ENCODE measurements at places on chromosomes 7 and 10.

DNA sequence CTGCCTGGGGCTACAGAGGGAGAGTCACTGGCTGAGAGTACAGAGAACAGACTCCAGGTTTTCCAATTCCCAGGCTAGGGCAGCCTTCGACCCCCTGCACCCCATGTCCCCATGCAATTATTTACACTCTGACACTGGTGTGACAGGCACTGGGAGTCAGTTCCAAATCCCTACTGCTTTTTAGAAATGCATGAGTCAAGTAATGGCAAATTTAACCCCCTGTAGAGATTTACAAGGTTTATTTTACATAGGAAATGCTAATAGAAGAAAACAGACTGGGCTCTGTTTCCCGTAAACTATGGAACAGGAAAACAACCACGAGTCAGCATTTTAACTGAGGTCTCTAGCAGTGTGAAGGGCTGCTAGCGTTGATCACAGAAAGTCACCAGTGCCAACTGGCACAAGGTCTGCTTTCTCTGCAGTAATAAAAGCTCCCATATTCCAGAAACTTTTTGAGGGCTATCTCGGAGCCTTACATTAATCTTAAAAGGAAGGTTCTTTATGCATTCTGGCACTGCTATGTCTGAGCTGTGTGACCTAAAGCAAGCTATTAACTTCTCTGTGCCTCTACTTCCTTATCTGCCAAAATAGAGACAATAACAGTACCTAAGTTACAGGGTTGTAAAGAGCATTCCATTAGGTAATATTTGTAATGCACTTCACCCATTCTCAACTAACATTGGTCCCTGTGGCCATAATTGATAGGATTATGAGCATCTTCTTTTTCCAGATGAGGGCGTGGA, 28.2 kb downstream of the NOD1 start:
- no peaks in the 10 kb centered on the region for H3K27me3 ChIP-seq
- no peaks in the 10 kb centered on the region for H3K4me1 ChIP-seq
- H3K36me3 ChIP-seq, result no peaks in the 10 kb centered on the region
- H3K4me3 ChIP-seq, result no peak overlapping the region
- no peak for DNase-seq

GRCh38 chr7:20393616-20394015, 62.9 kb downstream of the ITGB8 start:
- H3K27me3 ChIP-seq, result no peaks in the 10 kb centered on the region
- peaks cover 12% of the 10 kb centered on the region for H3K36me3 ChIP-seq
- H3K4me3 ChIP-seq, result no peak overlapping the region
- no peak for DNase-seq
- peak overlapping the region; percentile 20 for H3K27ac ChIP-seq
- peaks cover 5% of the 10 kb centered on the region for H3K4me1 ChIP-seq

DNA sequence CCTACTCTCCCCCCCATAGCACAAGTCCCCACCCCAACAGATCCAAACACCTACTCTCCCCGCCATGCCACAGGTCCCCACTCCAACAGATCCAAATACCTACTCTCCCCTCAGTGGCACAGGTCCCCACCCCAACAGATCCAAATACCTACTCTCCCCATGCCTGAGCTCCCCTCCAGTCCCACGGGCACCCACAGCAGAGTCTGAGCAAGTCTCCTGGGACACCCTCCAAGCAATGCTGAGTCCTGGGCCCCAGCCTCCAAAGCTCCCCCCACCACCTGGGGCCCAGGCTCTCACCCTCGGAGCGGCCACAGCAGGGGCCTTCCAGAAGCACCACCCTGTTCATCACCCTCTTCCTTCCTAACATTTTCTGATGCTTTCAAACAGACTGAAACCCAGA, 63.9 kb upstream of the DNAAF5 start:
- H3K4me3 ChIP-seq, result no peak overlapping the region
- H3K4me1 ChIP-seq, result no peaks in the 10 kb centered on the region
- peaks cover 51% of the 10 kb centered on the region for H3K36me3 ChIP-seq
- H3K27ac ChIP-seq, result no peak overlapping the region

- no peaks in the 10 kb centered on the region for H3K27me3 ChIP-seq
- DNase-seq, result peak; percentile 62
- no peak overlapping the region for H3K4me3 ChIP-seq
- H3K4me1 ChIP-seq, result no peaks in the 10 kb centered on the region
Measured at GRCh38 chr10:97025613-97026242, 160.0 kb downstream of the SLIT1 start.

GRCh38 chr10:15084502-15084922, 4.1 kb downstream of the ACBD7 start:
- no peaks in the 10 kb centered on the region for H3K27me3 ChIP-seq
- no peaks in the 10 kb centered on the region for H3K4me1 ChIP-seq
- DNase-seq, result peak; percentile 97
- H3K27ac ChIP-seq, result peak overlapping the region; percentile 54
- no peaks in the 10 kb centered on the region for H3K36me3 ChIP-seq

DNA sequence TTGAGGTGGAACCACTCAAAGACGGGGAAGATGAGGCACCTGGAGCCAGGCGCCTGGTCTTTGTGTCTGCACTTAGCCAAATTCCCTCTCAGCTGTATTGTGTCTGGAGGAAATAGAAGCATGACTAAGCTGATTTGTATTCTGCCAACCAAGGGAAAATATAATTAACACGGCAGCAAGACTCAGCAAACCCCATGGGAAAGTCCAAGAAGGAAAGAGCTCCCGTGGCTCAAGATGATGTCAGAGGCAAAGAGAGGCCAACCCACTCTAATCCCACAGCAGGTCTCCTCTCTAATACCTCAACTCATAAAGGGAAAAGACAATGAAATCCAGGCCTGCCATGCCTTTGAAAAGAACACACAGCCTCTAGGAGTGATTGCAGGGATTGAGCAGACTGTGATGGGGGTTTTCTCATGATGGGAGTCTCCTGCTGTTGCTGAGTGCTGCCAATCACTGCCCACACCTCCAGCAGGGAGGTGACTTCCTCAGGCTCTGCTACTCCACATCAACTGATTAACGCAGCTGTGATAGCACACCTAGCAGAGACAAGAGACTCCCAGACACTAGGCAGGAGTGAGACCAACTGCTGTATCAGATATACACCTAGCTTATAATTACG, 255.5 kb upstream of the C7orf33 start:
- peak overlapping the region; percentile 72 for H3K27ac ChIP-seq
- H3K4me3 ChIP-seq, result no peak overlapping the region
- H3K4me1 ChIP-seq, result no peaks in the 10 kb centered on the region
- no peaks in the 10 kb centered on the region for H3K27me3 ChIP-seq

- DNase-seq, result no peak
- H3K4me1 ChIP-seq, result no peaks in the 10 kb centered on the region
- H3K4me3 ChIP-seq, result no peak overlapping the region
- H3K27ac ChIP-seq, result no peak overlapping the region
- H3K36me3 ChIP-seq, result no peaks in the 10 kb centered on the region
Measured at GRCh38 chr7:68725843-68726785, 872.2 kb upstream of the AUTS2 start.

Data from small intestine (tissue), 16 donors.